ENCODE measurements at places on chromosomes 2 and 18.

- DNase-seq, result no peak
These were observed 22.2 kb upstream of the MLPH start for GRCh38 chr2:237464757-237465391.

DNA sequence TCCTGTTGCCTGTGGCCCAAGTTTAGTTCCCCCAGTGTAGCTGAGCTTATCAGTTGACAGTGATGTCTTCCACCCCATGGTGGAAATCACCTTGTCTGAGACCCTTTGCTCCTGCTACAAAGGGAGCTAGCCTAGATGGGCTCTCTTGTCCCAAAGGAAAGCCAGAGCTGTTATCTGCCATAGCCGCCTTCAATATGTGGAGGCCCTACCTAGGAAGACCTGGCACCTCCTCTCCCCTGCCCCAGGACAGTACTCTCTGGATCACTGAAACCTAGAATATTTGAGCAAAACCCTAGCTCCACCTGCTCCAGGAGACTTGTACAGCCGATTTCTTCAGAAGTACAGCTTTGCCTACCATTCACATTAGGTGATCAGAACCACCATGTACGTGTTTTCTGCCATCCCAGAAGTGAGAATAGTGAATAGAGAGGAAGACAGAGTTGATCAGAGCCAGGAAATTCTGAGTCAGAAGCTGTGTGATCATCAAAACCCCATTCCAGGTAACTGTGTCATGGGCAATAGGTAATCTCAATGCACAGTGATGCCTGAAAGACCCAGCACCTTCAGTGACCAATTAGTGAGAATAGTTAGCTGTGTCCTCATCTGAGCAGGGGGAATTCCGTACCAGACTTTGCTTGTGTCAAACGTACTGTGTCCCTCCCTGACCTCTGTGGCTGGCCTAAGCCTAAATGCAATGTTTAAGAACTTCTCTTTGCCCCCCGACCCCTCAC, 138.4 kb upstream of the ALPP start:
- no peak for DNase-seq

GRCh38 chr2:239257511-239257937, 143.3 kb downstream of the HDAC4 start:
- no peak for DNase-seq

GRCh38 chr18:8011361-8011760, 444.2 kb downstream of the PTPRM start:
- DNase-seq, result no peak

GRCh38 chr2:143692162-143692561, 562.9 kb downstream of the ARHGAP15 start:
- no peak for DNase-seq

DNA sequence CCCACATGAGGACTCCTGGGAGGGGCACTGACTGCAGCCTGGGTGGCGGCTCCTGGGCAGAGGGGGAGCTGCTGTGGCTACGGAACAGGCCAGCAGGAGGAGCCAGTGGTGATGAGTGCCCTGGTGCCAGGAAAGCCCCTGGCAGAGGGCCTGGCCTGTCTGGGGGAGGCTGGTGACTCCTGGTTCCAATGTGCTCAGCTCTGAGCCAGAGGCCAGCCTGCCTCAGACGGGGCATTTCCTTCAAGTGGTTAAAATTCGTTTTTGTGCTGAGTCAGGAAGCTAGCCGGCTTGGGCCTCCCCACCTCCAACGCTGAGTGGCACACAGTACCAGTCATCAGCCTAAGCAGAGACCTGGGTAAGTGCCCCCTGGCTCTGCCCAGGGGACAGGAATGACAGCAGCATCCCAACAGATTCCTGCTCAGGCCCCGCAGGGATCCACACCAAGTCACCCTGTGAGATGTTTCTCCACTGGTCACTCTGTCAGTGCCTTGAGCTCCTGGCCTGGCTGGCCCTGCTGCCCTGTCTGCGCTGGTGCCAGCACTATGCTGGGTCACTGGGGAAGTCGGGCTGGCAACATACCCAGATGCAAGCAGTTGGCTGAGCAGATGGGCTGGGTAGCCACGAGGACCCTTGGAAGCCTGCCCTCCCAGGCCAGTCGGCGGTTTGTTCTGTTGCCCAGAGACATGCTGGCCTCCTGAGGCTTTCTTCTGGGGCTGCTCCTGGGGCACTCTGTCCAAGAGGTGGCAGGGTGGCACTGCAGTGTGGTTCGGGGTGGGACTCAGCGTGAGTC, 7.1 kb upstream of the KLF11 start:
- peak; percentile 89 for DNase-seq

DNA sequence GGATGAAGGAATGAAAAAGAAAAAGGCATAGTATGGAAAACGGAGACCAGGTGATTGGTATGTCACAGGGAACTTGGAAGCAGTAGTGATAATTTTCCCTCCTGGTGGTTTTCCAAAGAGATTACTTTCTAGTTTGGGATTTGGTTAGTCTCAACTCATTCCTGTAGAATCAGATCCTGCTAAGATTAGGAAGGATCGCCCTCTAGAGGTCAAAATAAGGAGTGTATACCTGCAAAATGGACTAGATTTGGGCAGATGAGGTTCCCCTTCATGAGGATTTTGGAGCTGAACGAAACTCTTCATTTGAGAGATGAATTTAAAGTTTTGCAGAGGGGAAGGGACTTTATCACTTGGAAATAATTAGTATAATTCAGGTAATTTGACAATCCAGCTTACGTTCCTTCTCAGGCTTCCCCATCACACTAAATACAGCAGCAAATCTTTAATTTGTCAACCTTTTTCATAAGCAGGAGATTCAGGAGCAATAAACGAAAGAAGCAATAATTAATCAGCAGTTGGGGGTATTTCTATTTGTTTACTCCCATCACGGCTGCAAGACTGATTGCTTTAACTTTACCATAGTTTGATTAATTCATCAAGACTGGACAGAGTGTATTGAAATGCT, 65.2 kb downstream of the CCDC195 start:
- DNase-seq, result peak; percentile 46

DNA sequence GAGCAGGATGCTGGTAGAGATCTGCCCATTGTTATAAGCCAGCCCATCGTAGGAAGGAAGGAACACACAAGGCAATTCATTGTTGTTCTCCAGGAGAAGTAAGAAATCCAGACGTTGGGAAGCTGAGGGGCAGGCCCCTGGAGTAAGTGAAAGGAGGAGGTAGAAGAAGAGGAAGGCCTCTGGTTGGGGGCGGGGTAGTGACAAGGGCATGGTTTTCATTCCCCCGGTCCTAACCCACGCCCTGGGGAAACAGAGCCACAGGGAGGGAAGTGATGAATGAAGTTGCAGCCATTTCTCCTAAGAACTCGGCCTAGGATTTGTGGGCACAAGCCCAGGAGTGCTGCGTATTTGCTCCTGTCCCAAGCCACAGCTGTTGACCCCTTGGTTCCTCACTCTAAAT, 18.0 kb downstream of the LBH start:
- DNase-seq, result no peak

DNA sequence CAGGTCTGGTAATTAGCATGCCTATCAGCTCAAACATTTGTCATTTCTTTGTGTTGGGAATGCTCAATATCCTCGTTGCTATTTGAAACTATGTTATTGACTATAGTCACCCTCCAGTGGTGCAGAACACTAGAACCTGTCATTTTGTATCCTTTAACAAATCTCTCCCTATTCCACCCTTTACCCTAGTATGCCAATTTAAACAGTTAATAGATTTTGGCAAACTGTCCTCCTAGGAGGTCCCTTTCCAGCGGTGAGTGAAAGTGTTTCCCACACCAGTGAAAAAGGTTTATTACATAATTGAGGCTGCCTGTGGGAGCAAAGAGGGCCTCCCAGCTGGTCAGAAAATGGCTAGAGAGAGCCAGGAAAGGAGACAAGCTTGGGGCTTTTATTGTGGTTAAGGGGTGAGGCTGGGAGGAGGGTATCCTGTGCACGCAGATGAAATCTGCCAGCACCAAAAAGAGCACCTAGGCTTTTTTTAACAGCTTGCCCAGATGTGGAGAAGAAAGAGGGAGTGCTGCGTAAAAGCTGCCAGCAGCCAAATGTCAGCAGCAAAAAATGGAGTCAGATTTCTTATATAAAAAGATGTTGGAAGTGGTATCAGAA, 1.8 kb upstream of the DRC1 start:
- DNase-seq, result no peak

GRCh38 chr2:126221506-126221905, 434.5 kb upstream of the GYPC start:
- DNase-seq, result no peak

GRCh38 chr18:41036346-41036745, 918.7 kb upstream of the PIK3C3 start:
- no peak for DNase-seq

DNA sequence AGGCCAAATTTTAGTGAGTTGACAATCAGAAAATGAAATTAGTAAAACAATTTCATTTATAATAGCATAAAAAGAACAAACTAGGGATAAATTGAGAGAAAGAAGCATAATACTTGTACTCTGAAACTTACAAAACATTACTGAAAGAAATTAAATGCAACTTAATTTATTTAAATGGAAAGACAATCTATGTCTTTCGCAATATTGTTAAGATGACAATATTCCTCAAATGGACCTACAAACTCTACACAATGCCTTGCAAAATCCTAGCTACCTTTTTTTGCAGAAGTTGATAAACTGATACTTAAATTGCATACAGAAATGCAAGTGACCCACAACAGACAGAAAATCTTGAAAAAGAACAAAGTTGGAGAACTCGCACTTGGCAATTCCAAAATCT, 9.1 kb downstream of the EPG5 start:
- DNase-seq, result no peak

DNA sequence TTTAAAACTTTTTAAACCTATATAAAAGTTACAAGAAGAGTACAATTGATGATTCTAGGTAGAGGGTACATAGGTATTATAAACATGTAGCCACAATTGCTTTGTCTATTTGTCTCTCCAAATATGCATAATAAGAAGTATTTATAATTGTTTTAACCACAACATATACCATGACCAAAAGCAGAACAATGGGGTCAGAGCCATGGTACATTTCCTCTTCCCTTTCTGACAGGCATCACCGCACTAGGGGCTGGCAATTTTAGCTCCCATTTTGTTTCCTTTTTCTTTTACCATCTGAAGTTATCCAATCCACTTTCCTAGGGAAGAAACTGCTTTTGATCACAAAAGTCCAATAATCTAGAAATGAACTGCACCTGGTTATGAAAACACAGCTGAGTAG, 49.3 kb downstream of the TMX3 start:
- DNase-seq, result no peak

- no peak for DNase-seq
These were observed 9.7 kb downstream of the PDCD1 start for GRCh38 chr2:241848761-241849615.

- DNase-seq, result peak; percentile 47
These were observed 186.2 kb upstream of the GCFC2 start for GRCh38 chr2:75896779-75897366.

DNA sequence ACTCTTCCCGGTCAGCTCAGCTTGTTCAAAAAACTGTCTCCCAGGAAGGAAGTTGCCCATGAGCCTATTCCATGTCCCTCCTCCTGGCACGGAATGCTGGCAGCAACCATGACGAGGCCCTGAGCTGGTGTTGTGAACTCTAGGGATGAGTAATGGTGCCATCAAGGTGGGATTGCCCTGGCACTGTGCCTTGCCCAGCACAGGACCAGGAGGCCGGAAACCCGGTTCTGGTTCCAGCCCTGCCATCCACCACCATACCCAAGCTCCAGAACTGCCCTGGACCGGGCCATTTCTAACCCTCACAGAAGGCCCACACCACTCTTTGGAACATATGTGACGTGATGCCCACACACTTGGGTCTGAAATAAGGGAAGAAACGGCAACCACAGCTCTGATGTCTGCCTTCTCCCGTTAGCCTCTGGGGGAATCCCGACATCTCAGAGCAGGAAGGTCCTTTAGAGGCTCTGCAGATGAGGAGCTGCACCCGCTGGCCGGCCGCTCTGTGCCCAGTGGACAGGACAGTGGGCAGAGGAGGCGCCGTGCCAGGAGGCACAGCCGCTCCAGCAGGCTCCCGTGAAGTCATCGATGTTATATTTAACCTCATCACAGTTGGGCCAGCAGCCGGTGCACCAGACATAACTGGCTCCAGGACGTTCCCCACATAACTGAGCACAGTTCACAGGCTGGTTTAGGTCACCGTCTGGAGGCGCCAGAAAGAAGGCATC, 462.1 kb upstream of the ID2 start:
- no peak for DNase-seq

- DNase-seq, result no peak
These were observed 9.4 kb upstream of the TACR1 start for GRCh38 chr2:75208738-75209137.

- no peak for DNase-seq
These were observed 110.0 kb downstream of the TCF4 start for GRCh38 chr18:55477860-55478581.

DNA sequence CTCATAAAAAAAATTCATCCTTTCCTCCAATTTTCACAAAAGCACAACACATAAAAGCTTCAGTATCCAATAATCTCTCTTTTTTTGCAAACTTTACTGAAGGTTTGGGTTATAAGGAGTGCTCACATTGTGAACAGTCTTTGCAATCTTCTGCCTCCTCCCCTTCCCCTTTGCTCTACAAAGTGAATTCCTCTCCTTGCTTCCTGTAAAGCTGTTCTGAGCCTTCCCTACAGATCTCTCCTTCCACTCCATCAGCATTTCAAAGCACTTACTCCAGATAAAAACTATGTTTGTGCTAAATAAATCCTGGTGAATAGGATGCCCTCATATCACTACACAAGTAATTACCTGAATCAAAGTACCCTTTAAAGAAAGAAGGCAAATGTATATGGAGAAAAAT, 4.6 kb upstream of the PDK1 start:
- no peak for DNase-seq
